ENCODE measurements at places on chromosomes 2 and 18. TPM values are rescaled to one million over a fixed set of nuclear protein-coding genes. Genes with fewer than 3 reads are reported as not detected.

The ACADL gene
- 0.44 TPM for total RNA-seq

DNA sequence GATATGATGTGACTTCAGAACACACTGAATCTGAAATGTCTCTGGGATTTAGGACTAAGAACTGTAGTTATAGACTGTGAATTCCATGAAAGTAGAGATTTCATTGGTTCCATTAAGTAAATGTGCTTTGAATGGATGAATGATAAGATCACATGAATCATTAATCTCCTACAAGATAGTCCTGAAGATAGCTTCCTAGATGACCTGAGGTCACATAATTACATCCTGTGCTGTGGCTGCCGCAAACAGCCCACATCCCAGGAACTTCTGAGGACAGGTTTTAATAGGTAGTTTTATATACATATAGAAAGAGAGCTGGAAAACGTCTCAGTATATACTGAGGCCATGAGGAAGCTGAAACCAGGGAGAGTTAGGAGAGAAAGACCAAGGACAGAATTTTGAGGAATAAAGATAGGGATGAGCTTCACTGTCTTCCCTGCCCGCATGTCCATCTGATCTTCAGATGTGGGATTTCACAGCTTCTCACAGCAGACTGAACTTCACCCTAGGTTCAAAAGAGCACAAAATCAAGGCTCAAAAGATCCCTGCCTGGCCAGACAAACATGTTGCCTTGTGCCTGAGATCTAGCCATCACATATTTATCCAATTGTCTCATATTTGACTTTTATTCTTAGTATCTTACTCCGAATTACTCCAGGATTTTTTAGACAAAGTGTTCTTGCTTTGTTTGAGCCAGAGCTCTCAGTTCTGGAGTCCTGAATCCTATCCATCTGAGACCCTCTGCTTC lies 188.2 kb downstream of the IRS1 start:
- no peaks in the 10 kb centered on the region for H3K4me1 ChIP-seq
- no peak overlapping the region for H3K27ac ChIP-seq
- no peaks in the 10 kb centered on the region for H3K36me3 ChIP-seq
- no peaks in the 10 kb centered on the region for H3K27me3 ChIP-seq
- DNase-seq, result no peak

GRCh38 chr2:218166791-218167190 lies at the start of gene CXCR1:
Gene CXCR1 (minus strand): TSS chr2:218166962. CDS start chr2:218165211, 1,751 bp downstream.
- H3K27me3 ChIP-seq, result no peaks in the 10 kb centered on the region
- no peaks in the 10 kb centered on the region for H3K4me1 ChIP-seq
- H3K27ac ChIP-seq, result no peak within 1 kb of the TSS

The UGT1A4 gene
- total RNA-seq, result not detected

DNA sequence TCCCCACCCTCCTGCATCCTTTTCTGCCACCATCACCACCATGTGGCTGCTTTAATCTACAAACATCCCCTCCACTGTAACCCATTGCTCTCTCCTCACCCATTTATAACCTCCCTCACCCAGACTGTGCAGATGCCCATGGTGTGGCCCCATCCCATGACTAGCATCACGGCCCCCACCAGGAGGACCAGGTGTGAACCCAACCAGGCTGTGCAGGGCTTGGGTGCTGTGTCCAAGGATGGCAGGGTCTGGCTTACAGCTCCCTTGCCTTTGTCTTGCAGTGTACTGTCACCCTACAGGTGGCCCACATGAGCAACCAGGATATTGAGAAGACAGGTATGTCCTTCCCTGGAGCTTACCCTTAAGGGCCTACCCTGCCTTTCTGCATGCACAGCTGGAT lies 6.8 kb downstream of the FER1L5 start:
- DNase-seq, result no peak
- no peak overlapping the region for H3K27ac ChIP-seq
- H3K4me3 ChIP-seq, result no peak overlapping the region
- no peaks in the 10 kb centered on the region for H3K4me1 ChIP-seq
- no peaks in the 10 kb centered on the region for H3K36me3 ChIP-seq
- no peaks in the 10 kb centered on the region for H3K27me3 ChIP-seq

GRCh38 chr2:71532327-71532726 lies 79.0 kb downstream of the DYSF start:
- H3K4me1 ChIP-seq, result no peaks in the 10 kb centered on the region
- peaks cover 72% of the 10 kb centered on the region for H3K36me3 ChIP-seq
- no peak overlapping the region for H3K4me3 ChIP-seq
- no peak for DNase-seq
- H3K27me3 ChIP-seq, result no peaks in the 10 kb centered on the region
- H3K27ac ChIP-seq, result no peak overlapping the region

The RPS27A gene
- 513 TPM for total RNA-seq

GRCh38 chr2:26477911-26478253 lies at the start of gene OTOF:
Gene OTOF (minus strand): TSS chr2:26478124.
- H3K27me3 ChIP-seq, result no peaks in the 10 kb centered on the region
- H3K27ac ChIP-seq, result no peak within 1 kb of the TSS
- H3K36me3 ChIP-seq, result no peaks in the 10 kb centered on the region

The LONRF2 gene
- 25.7 TPM for total RNA-seq

The HTR2B gene
- total RNA-seq, result 0.95 TPM

GRCh38 chr18:21004726-21005125 lies 106.9 kb downstream of the ROCK1 start:
- peak overlapping the region; percentile 78 for H3K27ac ChIP-seq
- H3K4me1 ChIP-seq, result peaks cover 22% of the 10 kb centered on the region
- peaks cover 68% of the 10 kb centered on the region for H3K36me3 ChIP-seq
- DNase-seq, result no peak

GRCh38 chr18:42211201-42211600 lies 256.2 kb downstream of the PIK3C3 start:
- H3K4me3 ChIP-seq, result no peak overlapping the region
- H3K36me3 ChIP-seq, result no peaks in the 10 kb centered on the region
- no peaks in the 10 kb centered on the region for H3K4me1 ChIP-seq
- H3K27ac ChIP-seq, result no peak overlapping the region

DNA sequence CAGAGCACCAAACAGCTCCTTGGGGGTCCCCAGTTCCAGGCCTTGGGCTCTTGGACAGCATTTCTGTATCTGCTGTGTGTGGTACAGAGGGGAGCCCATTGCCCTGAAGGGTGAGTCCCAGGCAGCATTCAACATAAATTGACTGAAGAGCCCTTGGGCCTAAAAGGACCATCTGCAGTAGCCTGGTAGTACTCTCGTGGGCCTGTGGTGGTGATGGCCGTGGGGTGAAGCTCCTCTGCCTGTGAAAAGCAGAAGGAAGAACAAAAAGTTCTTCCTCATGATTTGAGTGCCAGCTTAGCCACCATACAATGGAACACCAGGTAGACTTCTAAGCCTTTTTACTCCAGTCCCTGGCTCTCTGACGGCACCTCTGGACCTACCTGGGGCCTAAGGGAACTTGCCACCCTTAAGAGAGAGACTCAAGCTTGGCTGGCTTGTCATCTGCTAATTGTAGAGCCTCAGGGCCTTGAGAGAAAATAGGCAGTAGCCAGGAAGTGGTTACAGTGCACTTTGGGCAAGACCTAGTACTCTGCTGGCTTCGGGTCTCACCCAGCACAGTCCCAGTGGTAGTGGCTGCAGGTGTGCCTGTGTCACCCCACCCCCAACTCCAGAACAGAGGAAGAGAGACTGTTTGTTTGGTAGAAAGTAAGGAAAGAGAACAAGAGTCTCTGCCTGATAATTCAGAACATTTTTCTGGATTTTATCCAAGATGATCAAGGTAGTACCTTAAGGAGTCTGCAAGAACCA lies 84.6 kb upstream of the CERS6 start:
- H3K27ac ChIP-seq, result no peak overlapping the region
- no peaks in the 10 kb centered on the region for H3K27me3 ChIP-seq
- H3K4me3 ChIP-seq, result no peak overlapping the region
- H3K36me3 ChIP-seq, result no peaks in the 10 kb centered on the region

DNA sequence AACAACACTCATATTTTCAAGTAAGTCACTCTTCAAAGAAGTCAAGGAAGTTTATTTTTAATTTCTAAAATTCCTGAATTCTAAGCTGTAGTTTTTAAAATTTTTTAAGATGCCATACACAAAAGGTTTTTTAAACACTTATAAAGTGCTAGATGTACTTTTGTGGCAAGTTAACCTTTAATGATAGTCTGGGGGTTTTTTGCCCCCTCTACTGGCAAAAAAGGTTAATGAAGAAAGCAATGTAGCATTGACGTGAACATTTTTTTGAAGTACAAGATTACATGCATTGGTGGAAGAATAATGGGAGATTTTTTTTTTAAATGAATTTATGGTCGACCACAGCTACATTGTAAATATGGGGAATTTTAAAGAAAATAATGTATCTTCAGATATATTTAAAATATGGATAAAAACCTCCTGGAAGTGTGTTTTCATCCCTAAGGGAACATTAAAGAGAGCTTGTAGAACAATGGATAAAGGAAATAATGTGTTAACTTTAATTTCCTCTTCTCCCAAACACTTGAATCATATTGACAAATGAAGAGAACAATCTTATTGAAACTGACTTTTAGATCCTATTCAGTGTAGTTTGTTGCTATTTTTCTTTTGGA lies 12.6 kb downstream of the ITPRID2 start:
- no peaks in the 10 kb centered on the region for H3K27me3 ChIP-seq
- no peak for DNase-seq
- peaks cover 9% of the 10 kb centered on the region for H3K4me1 ChIP-seq
- H3K4me3 ChIP-seq, result no peak overlapping the region
- no peak overlapping the region for H3K27ac ChIP-seq

The MALL gene
- 29.1 TPM for total RNA-seq

GRCh38 chr2:74501335-74502071 lies 2.1 kb upstream of the LBX2 start:
- no peak overlapping the region for H3K27ac ChIP-seq
- no peak overlapping the region for H3K4me3 ChIP-seq
- H3K36me3 ChIP-seq, result no peaks in the 10 kb centered on the region

The PDK1 gene
- total RNA-seq, result 27.2 TPM
